ENCODE measurements at places on chromosomes 7 and 10. TPM values are rescaled to one million over a fixed set of nuclear protein-coding genes. Genes with fewer than 3 reads are reported as not detected.

Gene BMI1
- total RNA-seq: 80.9 TPM

DNA sequence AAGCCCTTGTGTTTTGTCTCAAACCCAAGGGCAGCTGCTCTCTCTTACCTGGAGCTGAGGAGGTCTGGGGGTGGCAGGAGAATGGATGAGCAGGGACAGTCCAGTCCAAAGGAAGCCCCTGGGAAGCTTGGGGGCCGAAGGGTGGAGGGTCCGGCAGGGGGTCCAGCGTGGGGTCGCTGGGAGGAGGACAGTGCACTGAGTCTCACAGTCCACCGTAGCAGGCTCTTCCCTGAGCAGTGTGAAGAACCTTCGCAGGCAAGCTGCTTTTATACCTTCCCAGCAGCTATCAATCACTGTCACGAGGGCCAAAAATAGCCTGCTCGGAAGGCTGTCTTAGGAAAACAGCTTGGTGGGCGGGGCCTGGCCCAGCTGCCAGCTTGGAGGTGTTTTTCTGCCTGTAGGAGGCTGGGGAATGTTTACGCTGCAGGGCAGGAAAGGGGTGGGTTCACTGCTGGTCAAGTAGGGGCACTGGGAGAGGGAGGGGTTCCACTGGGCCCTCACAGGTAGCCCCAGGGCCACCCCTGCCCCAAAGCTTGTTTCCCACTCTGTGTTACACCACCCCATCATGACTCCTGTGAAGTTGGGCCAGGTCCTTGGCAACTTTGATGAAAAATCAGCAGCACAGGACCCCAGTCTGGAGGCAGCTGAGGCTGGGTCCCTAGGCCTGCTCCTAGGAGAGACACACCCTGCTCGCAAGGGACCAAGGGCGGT, at the start of gene DEPP1:
Gene DEPP1 (minus strand): TSS at position 240 of the 711 bp plus-strand sequence. CDS start 779 bp downstream, outside the sequence.
- no peak for DNase-seq

- no peak for DNase-seq
Observed at GRCh38 chr10:125130916-125131315, 29.4 kb downstream of the CTBP2 start.

GRCh38 chr7:141464551-141464950, 86.7 kb upstream of the AGK start:
- no peak for DNase-seq

Gene GPR158
- not detected for total RNA-seq

- DNase-seq: no peak
Observed at GRCh38 chr10:81848514-81848913, 26.5 kb upstream of the NRG3 start.

Gene CLCN1
- total RNA-seq: not detected

DNA sequence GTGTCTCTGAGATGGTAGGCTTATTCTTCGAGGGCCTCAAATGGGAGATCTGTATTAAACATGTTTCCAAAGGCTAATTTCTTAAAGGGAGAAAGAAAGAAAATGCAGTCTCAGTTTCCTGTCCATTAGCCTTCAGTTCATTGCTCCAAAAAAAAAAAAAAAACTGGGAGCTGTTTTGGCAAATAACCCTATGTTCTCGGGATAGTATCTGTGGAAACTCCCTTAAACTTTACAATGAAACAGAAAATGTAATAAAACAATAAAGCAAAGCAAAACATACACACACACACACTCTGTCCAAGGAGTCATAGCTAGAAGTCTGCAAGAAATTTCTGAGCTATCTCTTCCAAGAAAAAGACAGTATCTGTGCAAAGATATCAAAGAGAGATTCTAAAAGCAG, 172.5 kb upstream of the CELF2 start:
- no peak for DNase-seq

- no peak for DNase-seq
Observed at GRCh38 chr10:68517188-68517587, 10.1 kb downstream of the SLC25A16 start.

DNA sequence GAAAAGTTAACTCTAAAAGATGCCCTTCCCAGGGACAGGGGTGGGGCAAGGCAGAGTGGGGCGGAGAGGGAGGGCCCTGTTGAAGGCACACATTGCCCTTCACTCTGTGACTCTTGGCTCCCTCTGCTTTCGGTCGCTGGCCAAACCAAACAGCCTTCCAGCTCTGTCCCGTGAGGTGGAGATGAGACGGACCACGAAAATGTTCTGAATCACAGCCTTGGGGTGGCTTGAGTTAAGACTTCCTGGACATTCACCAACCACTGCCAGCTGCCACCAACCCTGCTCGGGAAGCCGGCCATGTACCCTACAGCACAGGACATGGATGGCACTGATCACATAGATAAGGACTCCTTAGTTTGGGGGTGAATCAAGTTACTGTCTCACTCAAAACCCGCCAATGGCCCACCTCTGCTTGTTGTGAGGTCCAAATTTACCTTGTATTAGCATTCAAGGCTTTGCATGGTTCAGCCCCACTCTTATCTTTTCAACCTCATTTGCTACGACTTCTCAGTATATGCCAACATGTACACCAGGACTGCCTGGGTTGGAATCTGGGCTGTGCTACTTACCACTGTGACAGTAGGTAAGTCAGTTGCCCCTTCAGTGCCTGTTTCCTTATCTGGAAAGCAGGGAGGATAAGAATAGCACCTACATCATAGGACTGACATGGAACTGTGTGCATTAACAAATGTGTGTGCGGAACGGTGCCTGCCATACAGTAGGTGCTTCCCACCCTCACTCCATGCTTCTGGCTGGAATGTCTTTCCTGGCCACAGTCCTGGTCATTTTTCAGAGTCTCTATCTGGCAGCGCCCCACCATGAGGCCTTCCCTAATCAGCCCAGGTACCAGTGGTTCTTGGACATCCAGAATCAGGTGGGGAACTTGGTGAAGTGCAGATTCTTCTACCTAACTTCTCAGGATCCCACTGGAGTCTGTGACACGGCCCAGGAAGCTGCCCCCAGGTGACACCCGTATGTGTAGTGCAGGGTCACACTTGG, 28.0 kb downstream of the ITPRIP start:
- no peak for DNase-seq
